NCI-H226 (cell line): ENCODE measurements at places on chromosomes 1 and 21.

- no peak for DNase-seq
These were observed 9.9 kb downstream of the OTUD3 start for GRCh38 chr1:19892129-19892528.

GRCh38 chr1:117698398-117699160 is 92.7 kb downstream of the TENT5C start:
- DNase-seq = peak; percentile 61

GRCh38 chr1:155091071-155092051 is 12.7 kb downstream of the EFNA3 start:
- DNase-seq = peak; percentile 62

GRCh38 chr1:54766726-54767125 is 2.4 kb upstream of the PARS2 start:
- DNase-seq = no peak

DNA sequence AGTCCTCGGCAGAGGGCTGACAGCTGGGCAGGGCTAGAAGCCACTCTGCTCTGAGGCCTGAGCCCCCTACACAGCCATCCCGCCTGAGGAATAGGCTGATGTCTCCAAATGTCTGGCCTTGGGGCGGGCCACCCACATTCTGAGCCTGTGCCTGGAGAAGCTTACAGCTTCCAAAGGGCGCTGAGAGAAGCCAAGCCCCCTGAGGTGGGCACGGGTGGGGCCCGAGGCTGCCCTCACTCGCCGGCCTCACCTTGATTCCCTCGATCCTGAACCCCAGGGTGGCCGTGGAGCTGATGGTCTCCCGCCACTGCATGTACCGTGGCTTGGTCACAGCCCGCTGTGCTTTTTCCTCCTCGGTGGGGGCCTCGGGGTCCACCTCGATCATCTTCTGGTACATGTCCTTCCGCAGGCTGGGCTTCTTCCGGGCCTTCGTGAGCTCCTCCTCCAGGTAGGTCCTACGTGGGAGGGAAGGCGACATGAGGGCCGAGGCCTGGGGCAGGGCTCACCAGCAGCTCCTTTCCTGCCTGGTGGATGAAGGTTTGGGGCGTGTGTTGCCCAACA is 93.2 kb downstream of the STUM start:
- DNase-seq = no peak

GRCh38 chr1:205074513-205074912 is 9.7 kb downstream of the TMEM81 start:
- peak; percentile 17 for DNase-seq

DNA sequence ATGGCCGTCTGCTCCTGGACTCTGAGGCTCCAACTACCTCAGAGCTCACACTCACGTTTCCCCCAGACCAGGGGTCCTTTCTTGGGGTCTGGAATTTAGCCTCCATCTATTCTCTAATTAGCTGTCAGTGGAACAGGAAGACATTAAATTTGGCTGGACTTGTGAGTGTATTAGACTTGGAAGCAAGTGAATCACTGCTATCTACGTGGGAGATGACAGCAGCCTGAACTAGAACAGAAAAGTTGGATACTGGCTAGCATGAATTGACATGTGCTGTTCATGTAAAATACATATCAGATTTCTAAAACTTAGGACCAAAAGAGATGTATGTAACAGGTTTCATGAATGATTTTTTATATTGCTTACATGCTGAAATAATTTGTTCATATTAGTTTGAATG is 28.0 kb downstream of the TAF5L start:
- DNase-seq = no peak

GRCh38 chr1:172662464-172663109 is 3.7 kb downstream of the FASLG start:
- DNase-seq = peak; percentile 78

DNA sequence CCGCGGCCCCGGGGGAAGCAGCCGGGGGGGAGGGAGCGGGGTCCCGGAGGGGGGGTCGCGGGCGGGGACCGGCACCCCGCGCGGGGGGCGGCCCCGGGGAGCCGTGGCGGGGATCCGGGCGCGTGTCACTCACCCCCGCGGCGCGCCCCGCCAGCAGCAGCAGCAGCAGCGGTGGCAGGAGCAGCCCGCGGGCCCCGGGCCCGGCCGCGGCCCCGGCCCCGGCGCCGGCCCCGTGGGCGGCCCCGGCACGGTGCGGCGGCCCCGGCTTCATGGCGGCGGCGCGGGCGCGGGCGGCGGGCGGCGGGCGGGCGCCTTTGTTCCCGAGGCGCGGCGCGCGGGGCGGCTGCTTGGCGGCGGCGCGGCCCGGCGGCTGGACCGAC is 252 bp downstream of the SDC3 start:
- DNase-seq = no peak

DNA sequence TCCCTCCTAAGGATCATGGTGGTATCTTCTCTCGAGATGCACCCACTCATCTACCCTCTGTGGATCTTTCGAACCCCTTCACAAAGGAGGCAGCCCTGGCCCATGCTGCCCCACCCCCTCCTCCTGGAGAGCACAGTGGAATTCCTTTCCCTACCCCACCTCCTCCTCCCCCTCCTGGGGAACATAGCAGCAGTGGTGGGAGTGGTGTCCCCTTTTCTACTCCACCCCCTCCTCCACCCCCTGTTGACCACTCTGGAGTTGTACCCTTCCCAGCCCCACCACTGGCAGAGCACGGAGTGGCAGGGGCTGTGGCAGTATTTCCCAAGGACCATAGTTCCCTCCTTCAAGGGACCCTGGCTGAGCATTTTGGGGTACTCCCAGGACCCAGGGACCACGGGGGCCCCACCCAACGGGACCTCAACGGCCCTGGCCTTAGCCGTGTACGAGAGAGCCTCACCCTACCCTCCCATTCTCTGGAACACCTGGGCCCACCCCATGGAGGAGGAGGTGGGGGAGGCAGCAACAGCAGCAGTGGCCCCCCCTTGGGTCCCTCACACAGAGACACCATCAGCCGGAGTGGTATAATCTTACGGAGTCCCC is 14.5 kb upstream of the TARS2 start:
- DNase-seq = no peak

DNA sequence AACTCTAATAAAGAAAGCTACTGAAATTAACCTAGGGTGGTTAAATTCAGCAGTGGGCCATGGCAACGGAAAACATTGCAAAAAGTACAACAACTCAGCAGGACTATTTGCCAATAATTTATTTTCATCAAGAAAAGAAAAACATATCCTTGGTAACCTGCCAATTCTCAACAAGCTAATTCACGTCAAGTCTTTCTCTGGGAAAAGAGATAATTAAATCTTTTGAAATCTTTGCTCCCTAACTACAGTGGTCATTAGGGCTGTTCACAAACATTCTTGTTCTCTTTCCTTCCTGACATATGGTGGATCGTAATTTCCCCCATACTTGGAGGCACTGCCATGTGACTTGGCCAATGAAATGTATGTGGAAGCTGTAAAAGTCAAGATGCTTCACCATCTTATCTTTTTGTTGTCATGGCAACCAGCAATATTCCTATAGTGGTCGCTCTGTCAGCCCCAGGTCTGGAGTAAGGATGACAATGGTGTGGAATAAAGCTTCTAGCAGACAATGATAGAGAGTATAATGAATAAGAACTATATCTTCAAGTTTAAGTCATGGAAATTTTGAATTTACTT is 29.6 kb upstream of the ZNF326 start:
- no peak for DNase-seq

GRCh38 chr21:17191346-17191993 is 321.4 kb upstream of the CXADR start:
- DNase-seq = no peak

DNA sequence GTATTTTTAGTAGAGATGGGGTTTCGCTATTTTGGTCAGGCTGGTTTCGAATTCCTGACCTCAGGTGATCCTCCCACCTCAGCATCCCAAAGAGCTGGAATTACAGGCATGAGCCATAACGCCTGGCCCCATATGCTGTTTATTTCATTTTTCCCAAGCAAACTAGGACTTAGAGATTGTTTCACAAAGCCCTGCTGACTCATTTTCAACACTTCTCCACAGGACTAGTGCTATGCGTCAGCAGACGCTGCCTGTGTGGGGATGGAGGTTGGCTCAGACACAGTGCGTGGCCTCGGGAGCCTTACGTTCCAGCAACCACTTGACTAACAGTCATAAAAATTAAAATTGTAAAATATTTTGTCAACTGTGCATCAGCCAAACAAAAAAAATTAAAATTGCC is 22.7 kb downstream of the PKNOX1 start:
- peak; percentile 62 for DNase-seq

DNA sequence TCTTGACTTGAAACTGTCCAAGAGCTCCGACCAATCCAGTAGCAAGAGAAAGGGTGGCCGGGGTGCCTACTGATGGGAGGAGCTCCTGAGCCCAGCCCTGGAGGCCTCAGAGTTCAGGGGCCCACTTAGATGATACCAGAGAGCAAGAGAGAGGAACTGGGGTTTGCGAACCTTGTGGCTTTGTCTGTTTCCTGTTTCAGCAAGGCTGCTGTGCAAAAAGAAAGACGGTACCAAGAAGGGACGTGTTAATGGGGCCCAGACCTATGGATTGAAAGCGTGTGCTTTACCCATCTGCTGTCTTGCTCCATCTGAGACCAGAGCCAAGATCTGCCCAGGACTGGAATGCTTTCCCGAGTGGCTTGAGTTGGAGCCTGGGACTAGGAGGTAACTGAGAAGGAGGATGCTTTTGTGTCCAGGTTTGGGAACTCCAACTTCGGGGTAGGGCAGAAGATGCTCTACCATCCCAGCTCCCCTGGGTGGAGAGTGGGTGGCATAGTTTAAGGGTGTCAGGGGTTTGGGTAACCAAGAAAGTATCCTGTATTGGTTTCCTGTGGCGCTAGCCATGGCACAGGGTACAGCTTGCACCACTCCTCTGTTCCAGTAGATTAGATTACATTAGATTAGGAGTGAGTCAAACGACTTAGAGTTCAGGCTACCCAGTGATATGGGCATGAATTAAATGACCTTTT is at the start of gene TRAF3IP3:
Gene TRAF3IP3, plus strand, starts transcription at position 128 of the 689 bp plus-strand sequence. CDS start 3,987 bp downstream, outside the sequence.
- no peak for DNase-seq
